ENCODE measurements at places on chromosomes 1 and 21. TPM values are rescaled to one million over a fixed set of nuclear protein-coding genes. Genes with fewer than 3 reads are reported as not detected.

The S100A7 gene
- total RNA-seq = not detected

The C4BPB gene
- 0.55 TPM for total RNA-seq

The TBX15 gene
- total RNA-seq = 5.7 TPM

- H3K27ac ChIP-seq = no peak overlapping the region
- H3K27me3 ChIP-seq = peaks cover 2% of the 10 kb centered on the region
- no peaks in the 10 kb centered on the region for H3K36me3 ChIP-seq
- no peaks in the 10 kb centered on the region for H3K4me1 ChIP-seq
- no peak for DNase-seq
- H3K4me3 ChIP-seq = no peak overlapping the region
Measured at GRCh38 chr1:167182571-167183320, 37.9 kb upstream of the POU2F1 start.

The KRTAP13-2 gene
- not detected for total RNA-seq

The RCSD1 gene
- not detected for total RNA-seq

- H3K36me3 ChIP-seq = peaks cover 75% of the 10 kb centered on the region
- peak overlapping the region; percentile 98 for H3K27ac ChIP-seq
- peak overlapping the region; percentile 95 for H3K4me3 ChIP-seq
- peaks cover 98% of the 10 kb centered on the region for H3K4me1 ChIP-seq
Measured at GRCh38 chr1:156124557-156125483, 10.3 kb downstream of the LMNA start.

The CHODL gene
- total RNA-seq = not detected

The MYBPH gene
- total RNA-seq = not detected

DNA sequence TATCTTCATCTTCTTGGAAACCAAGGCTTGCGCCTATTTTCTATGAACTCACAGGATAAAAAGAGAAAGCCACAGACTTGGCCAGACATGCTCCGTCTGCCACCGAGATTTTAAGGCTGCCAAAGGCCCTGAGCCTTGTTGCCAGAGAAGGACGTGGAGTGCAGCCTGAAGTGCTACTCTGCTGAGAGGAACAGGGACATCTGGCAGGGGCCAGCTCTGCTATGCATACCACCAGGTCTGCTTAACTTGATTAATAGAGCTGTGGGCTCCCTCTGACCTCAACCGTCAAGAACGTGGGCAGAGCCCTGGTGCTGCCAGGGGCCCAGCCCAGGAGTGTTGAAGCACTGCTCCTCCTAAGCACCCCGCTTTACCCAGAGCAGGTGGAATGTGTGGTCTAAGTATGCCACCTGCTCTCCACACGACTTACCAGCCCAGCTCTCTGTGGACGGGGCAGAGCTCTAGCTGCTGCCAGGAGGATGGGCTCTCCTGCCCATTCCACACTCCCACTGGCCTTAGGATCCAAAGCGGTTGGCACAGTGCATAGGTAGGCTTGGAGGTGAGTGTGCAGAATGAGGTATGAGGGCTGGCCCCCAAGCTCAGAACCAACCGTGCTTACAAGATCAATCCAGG is 10.6 kb downstream of the HCRTR1 start:
- no peak for DNase-seq
- peaks cover 49% of the 10 kb centered on the region for H3K4me1 ChIP-seq
- no peaks in the 10 kb centered on the region for H3K27me3 ChIP-seq
- no peak overlapping the region for H3K4me3 ChIP-seq
- H3K36me3 ChIP-seq = peaks cover 31% of the 10 kb centered on the region

- DNase-seq = no peak
- H3K36me3 ChIP-seq = no peaks in the 10 kb centered on the region
- no peaks in the 10 kb centered on the region for H3K27me3 ChIP-seq
- H3K27ac ChIP-seq = no peak overlapping the region
- no peaks in the 10 kb centered on the region for H3K4me1 ChIP-seq
Measured at GRCh38 chr1:210151052-210151672, 81.4 kb upstream of the SERTAD4 start.

- peaks cover 84% of the 10 kb centered on the region for H3K27me3 ChIP-seq
- H3K4me3 ChIP-seq = peak overlapping the region; percentile 88
- DNase-seq = no peak
Measured at GRCh38 chr1:50424045-50424883, 1.0 kb upstream of the DMRTA2 start.

DNA sequence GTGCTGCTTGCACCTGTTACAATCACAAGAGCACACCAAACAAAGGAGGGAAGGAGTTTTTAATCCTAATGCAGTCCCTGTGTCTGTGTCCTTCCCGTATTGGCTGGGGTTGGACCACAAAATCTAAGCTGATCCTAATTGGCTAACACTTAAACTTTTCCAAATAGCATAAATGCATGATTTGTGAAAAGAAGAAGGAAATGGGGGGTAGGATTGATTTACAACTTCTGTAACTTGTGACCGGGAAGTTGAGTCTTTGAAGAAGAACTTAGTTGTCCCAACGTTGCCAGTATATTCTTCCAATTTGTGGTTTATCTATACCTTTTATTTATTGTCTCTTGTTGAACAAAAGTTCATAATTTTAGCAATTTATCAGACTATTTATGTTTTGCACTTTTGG is 11.8 kb upstream of the IPP start:
- H3K4me1 ChIP-seq = peaks cover 6% of the 10 kb centered on the region
- no peak overlapping the region for H3K4me3 ChIP-seq
- no peak overlapping the region for H3K27ac ChIP-seq
- DNase-seq = no peak
- no peaks in the 10 kb centered on the region for H3K36me3 ChIP-seq

DNA sequence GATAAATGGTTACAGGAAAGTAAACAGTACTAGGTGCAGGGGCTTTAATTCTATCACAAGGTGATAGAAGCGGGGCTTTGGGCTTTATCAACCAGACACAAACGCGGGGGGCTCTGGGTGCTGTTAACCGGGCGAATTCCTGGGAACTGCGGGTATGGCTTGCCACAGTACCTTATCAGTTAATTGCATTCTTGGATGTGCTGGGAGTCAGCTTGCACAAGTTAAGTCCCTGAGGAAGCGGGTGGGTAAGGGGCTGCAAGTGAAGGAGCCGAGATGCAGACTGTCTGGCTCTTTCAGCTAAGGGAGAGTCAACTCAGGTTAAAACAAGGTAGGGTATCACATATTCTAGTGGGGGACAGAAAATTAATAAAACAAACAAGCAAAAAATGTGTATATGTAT is 661 bp downstream of the GBP4 start:
- peaks cover 4% of the 10 kb centered on the region for H3K27me3 ChIP-seq
- peaks cover 7% of the 10 kb centered on the region for H3K4me1 ChIP-seq
- no peaks in the 10 kb centered on the region for H3K36me3 ChIP-seq
- peak overlapping the region; percentile 76 for H3K4me3 ChIP-seq

DNA sequence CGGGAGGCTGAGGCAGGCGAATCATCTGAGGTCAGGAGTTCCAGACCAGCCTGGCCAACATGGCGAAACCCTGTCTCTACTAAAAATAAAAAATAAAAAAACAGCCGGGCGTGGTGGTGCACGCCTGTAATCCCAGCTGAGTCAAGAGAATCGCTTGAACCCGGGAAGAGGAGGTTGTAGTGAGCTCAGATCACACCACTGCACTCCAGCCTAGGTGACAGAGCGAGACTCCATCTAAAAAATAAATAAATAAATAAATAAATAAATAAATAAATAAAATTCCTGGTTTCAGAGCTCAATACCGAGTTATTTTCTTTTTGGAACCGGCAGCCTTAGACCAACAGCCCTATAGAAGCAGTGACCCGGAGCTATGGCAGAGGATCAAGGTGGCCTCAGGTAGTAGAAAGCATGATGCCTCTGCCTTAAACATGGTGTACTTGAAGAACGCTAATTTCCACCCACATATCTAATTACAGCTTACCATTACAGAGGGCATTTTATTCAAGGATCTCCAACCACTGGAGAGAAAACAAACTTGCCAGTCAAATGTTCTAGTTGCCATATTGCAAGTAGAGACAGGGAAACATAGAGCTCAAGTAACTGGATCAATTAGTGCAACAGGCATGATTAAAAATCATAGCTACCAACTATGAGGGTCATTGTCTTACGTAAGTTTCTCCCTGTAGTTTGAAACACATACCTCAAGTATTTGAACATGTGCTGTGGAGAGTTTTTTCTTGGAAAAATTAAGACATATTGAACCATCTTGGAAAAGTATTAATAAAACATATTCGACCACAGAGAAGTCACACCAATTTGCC is 2.0 kb upstream of the ENAH start:
- no peaks in the 10 kb centered on the region for H3K27me3 ChIP-seq
- no peak for DNase-seq
- peaks cover 72% of the 10 kb centered on the region for H3K4me1 ChIP-seq
- H3K27ac ChIP-seq = peak overlapping the region; percentile 75
- H3K36me3 ChIP-seq = peaks cover 15% of the 10 kb centered on the region

GRCh38 chr1:112712191-112712590 is 2.9 kb downstream of the PPM1J start:
- H3K4me1 ChIP-seq = peaks cover 32% of the 10 kb centered on the region
- no peaks in the 10 kb centered on the region for H3K36me3 ChIP-seq
- H3K27ac ChIP-seq = no peak overlapping the region

Data from HFFc6 (cell line).